ACHN (cell line): ENCODE measurements at places on chromosomes 2 and 18.

DNA sequence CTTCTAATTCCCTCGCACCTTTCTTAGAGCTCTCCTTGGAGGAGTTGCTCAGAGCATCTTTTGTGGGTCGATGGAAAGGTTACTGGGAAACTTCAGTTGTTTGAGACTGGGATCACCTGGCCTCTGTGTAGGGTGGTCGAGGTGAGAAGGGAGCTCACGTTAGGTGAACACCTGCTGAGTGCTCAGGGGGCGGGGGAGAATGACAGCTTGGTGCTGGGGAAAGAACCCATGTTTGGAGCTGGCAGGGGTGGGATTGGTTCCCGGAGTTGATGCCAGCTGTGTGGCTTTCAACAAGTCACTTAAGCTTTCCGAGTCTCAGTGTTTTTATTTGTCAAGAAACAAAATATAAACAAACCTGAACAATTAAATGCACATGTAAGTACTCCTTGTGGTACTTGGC is 122.3 kb downstream of the GLI2 start:
- DNase-seq, result no peak

- no peak for DNase-seq
Measured at GRCh38 chr18:69995774-69996173, 48.1 kb upstream of the CD226 start.

- no peak for DNase-seq
Measured at GRCh38 chr2:203631068-203631757, 75.2 kb upstream of the CD28 start.

DNA sequence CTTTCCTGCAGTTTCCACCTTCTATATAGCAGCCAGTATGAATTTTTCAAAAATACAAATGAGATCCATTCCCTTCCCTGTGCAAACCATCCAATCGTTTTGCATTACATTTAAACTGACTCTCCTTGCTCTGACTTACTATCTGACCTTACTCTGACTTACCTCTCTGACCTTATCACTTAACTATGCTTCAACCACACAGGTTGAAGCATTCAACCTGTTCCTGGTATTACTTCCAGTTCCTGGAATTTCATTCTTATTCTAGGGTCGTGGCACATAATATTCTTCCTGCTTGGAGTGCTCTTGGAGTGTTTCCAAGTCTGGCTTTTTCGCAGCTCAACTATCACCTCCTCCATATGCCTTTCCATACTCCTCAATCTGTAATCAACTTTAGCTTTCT is 850.6 kb upstream of the CHAC2 start:
- DNase-seq, result no peak

GRCh38 chr18:79796016-79796415 is 1.7 kb upstream of the KCNG2 start:
- no peak for DNase-seq

- DNase-seq, result no peak
Measured at GRCh38 chr2:213237251-213237650, 47.0 kb upstream of the SPAG16 start.

- no peak for DNase-seq
Measured at GRCh38 chr2:38017836-38018235, 58.1 kb downstream of the CYP1B1 start.

GRCh38 chr18:58671632-58672564 is 633 bp downstream of the MALT1 start:
- peak; percentile 21 for DNase-seq

GRCh38 chr2:224646242-224646846 is 61.2 kb upstream of the CUL3 start:
- DNase-seq, result peak; percentile 44

- no peak for DNase-seq
Measured at GRCh38 chr18:35045806-35046205, 4.6 kb downstream of the MAPRE2 start.

DNA sequence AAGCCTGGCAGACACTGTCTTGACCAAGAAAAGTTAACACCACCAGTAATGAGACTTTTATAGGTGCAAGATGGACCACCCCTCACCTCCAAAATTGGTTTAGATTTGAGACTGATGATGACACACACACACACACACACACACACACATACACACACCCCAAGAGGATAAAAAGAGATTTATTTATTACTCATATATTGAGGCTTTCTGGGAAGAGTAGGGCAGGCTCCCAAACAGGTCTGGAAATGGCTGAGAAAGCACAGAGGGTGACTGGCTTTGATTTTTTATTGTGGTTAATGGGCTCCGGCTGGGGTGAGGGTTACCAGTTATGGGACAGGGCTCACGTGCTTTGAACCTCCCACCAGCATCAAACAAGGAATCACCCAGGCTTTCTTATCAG is 54.2 kb upstream of the ADAM23 start:
- no peak for DNase-seq

DNA sequence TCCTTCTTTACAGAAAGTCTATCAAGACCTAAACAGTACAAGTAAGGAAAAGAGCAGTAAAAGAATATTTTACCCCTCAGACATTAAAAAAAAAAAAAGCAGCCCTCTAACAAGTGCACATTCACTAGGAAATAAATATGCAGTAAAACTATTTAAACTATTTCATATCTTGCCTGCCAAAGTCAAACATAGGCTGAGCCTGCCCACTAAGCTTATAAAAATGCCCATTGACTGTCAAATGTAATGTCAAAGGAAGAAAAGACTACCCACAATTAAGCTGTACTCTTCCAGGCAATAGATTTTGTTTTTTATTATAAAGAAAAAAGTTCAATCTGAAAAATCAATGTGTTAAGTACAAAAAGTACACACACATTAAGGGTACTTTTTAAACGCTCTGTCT is 11.8 kb downstream of the ALS2 start:
- DNase-seq, result peak; percentile 26

- no peak for DNase-seq
Measured at GRCh38 chr18:58766946-58767345, 95.7 kb downstream of the MALT1 start.

- no peak for DNase-seq
Measured at GRCh38 chr2:46187112-46187618, 110.0 kb upstream of the EPAS1 start.

DNA sequence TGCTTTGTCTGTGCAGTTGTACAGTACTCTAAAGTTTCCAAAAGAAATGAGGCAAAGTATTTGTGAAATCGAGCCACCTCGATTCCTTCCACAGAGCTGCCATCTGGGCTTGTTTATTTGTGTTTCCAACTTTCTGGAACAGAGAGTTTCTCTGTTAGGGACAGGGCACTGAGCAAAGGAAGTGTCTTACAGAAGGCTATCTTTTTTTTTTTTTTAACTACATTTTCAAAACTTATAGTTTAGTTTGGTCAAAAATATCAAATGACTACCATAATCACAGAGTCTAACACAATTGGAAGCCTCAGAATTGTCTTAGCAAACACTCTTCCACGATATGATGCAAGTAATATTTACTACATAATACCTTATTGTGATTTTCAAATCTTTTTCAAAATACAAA is 796 bp downstream of the RFTN2 start:
- no peak for DNase-seq

GRCh38 chr18:43664487-43665008 is 387.3 kb upstream of the SYT4 start:
- no peak for DNase-seq

DNA sequence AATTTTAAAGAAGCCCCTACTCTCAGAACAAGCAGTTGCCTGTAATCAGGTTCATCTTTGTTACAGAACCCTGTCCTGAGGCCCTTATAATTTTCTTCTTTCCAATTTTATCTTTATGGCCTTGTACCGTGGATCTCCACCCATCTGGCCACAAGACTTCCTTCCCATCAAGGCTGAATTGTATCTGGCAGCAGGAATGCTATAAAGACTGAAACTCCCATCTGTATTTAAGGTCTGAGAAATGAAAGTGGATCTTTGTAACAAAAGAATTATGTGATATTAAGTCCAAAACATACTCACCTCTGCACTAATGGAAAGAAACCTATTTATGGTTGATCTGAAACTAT is 91.8 kb downstream of the METTL8 start:
- no peak for DNase-seq

DNA sequence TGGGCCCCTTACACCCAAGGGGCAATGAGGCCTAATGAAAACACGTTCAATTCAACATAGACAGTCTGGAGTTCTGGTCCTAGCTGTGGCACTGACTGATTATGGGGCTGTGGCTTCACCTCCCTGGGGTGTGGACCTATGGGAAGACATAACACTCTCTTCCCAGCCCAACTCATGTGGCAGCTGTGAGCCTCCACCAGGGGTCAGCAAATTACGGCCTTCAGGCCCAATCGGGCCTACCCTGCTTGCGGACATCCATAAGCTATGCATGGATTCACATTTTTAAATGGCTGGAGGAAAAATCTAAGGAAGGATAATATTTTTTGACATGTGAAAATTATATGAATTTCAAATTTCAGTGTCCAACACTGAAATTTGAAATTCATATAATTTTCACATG is 101.3 kb downstream of the LOXHD1 start:
- DNase-seq, result peak; percentile 28

- DNase-seq, result no peak
Measured at GRCh38 chr2:172957734-172958133, 117.9 kb upstream of the MAP3K20 start.

- no peak for DNase-seq
Measured at GRCh38 chr2:31066086-31066485, 72.2 kb downstream of the GALNT14 start.

GRCh38 chr2:48725696-48726494 is 29.6 kb downstream of the LHCGR start:
- DNase-seq, result no peak

GRCh38 chr2:191446910-191447309 is 201.7 kb downstream of the MYO1B start:
- DNase-seq, result no peak

DNA sequence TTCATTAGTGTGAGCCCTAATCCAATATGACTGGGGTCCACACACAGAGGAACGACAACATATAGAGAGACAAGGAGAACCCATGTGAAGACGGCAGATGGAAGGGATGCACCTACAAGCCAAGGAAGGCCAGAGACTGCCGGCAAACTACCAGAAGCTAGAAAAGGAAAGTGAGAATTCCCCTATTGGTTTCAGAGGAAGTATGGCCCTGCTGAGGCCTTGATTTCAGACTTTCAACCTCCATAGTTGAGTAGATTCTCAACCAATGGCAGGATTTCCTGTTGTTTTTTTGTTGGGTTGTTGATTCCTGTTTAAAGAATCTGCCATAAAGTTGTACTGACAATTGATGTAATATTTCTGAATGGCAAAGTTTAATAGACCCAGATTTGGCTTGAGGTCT is 241.5 kb downstream of the SATB2 start:
- no peak for DNase-seq

- DNase-seq, result peak; percentile 61
Measured at GRCh38 chr2:27086724-27087593, at the start of gene KHK. KHK (plus strand) TSS chr2:27086772; CDS start chr2:27087260, 488 bp downstream.

- peak; percentile 22 for DNase-seq
Measured at GRCh38 chr2:137886083-137886831, 78.0 kb upstream of the HNMT start.

GRCh38 chr2:196987649-196988364 is 61.3 kb upstream of the PGAP1 start:
- DNase-seq, result peak; percentile 97

GRCh38 chr2:104868505-104868866 is 14.6 kb downstream of the POU3F3 start:
- no peak for DNase-seq

DNA sequence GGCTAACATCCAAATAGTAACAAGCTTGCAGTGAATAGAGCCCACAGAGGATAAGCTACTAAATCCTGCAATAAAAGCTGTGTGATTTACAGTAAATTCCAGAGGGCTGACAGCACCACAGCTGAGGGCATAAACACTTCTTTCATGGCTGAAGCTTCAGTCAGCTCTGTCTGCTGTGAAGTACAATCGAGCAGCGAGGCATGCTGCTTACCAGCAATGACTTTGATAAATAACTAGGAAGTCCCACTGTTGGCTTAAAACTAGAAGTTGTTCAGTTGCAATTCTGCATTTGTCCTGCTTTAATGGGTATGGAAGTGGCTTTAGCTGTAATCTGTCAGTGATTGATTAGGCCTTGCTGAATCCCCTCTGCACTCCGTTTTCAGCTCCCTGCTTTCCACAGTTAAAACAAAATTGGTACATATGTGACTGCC is 65.2 kb upstream of the FIGN start:
- no peak for DNase-seq

GRCh38 chr2:220227266-220227920 is 600.0 kb downstream of the SLC4A3 start:
- peak; percentile 52 for DNase-seq

DNA sequence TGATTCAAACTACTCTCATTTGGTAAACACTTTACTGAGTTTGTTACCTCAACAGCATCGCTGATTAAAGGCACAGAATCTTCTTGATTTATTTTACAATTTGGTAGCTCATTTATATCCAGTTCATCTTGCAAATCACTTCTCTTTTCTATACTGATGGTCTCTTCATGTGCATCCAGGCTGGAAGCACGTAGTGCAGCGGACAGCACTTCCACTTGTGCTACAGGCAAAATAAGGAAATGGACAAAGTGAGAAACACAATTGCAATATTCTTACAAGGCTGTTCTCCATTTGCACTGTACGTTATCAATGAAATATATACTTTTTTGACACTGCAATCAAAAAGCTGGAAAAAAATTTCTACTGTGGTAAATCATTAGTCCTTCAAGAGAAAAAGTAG is 51.0 kb downstream of the PPP4R1 start:
- DNase-seq, result no peak

GRCh38 chr18:57621246-57621604 is 411 bp downstream of the NARS1 start:
- peak; percentile 19 for DNase-seq

DNA sequence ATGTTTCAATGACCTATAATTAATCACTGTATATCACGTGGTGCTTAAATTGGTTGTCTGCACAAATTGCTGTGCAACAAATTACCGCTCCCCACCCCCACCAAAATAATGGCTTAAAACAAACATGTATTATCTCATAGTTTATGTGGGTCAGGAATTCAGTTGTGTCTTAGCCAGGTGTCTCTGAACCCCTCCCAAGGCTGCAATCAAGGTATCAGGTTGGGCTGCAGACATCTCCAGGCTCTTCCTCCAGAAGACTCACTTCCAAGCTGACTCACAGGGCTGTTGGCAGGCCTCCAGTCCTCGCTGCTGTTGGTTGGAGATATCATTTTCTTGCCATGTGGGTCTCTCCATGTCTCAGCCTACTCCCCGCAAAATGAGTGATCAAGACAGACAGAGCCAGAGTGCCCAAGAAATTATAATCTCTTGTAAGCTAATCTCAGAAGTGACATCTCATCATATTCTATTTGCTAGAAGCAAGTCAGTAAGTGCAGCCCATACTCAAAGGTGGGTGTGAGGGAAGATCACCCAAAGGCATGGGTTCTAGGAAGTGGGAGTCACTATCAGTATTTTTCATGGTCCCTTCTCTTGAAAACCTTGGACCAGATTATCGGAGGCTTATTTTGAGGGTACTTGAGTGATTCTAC is 38.4 kb downstream of the SPC25 start:
- peak; percentile 22 for DNase-seq
